ENCODE measurements at places on chromosomes 13 and 19.

DNA sequence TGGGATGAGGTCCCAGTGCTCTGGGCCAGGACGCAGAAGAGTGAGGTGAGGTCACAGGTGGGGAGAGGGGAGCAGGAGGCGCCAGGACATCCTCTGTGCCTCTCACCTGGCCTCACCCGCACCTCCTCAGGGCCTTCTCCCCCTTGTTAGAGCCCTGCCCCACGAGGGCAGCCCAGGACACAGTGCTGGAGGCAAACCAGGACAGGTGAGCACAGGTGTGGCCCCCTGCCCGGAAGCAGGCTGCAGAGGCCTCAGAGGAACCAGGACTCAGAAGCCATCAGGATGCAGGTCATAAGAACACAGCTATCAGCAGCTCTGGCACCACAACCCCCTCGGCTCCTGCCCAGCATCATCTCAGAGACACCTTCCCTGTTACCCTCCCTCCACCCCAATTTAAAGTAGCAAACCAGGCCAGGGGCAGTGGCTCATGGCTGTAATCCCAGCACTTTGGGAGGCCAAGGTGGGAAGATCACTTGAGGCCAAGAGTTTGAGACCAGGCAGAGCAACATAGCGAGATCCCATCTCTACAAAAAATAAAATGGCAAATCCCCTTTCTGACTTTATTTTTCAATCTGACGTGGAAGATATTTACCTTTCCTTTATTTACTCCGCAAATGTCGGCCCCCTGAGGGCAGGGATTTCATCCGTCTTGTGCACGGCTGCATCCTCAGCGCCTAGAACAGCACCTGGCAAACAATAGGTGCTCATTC, at the start of gene CEACAM16:
TSS of gene CEACAM16 (plus strand) at position 660 of the 710 bp plus-strand sequence. CDS start 2,306 bp downstream, outside the sequence.
- no peak for DNase-seq

GRCh38 chr13:43687038-43687437, 99.7 kb downstream of the ENOX1 start:
- DNase-seq = no peak

GRCh38 chr13:114002009-114002544, 28.2 kb upstream of the C13orf46 start:
- DNase-seq = no peak

GRCh38 chr13:48723168-48723567, 69.4 kb downstream of the CYSLTR2 start:
- DNase-seq = no peak

DNA sequence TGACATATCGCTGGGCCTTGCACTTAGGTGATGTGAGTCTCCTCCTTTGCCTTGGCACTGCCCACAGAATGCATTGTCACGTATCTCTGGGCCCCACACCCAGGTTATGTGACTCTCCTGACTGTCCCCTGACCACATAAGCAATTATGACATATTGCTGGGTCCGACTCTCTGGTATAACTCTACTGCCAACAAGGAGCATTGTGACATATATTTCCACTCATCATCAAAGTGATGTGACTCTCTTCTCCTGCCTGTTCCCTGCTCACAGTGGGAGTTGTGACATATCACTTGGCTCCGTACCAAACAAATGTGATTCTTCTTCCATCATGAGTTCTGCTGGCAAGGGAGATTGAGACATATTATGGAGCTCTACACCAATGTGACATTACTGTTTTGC, 15.4 kb upstream of the ZNF681 start:
- DNase-seq = no peak

GRCh38 chr19:47766359-47766620, 12.2 kb upstream of the SELENOW start:
- no peak for DNase-seq

- no peak for DNase-seq
Measured at GRCh38 chr13:75305059-75305458, 176.9 kb downstream of the TBC1D4 start.

GRCh38 chr19:39430675-39431593, 4.8 kb downstream of the RPS16 start:
- peak; percentile 32 for DNase-seq

GRCh38 chr13:36345438-36346221, 564 bp downstream of the SPART start:
- peak; percentile 40 for DNase-seq

- DNase-seq = no peak
Measured at GRCh38 chr19:29810504-29810871, 1.3 kb upstream of the CCNE1 start.

- DNase-seq = no peak
Measured at GRCh38 chr13:100608489-100608888, 19.9 kb upstream of the GGACT start.

DNA sequence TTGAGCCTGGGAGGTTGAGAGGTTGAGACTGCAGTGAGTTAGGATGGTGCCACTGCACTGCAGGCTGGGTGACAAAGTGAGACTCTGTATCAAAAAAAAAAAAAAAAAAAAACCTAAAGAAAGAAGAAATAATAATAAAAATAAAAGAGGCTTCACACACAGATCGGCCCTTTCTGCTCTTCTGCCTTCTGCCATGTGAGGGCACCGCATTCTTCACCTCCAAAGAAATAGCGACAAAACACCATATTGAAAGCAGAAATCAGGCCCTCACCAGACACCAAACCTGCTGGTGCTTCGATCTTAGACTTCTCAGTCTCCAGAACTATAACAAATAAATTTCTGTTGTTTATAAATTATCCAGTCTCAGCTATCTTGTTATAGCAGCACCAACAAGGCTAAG, 3.0 kb downstream of the ZNF649 start:
- DNase-seq = no peak

DNA sequence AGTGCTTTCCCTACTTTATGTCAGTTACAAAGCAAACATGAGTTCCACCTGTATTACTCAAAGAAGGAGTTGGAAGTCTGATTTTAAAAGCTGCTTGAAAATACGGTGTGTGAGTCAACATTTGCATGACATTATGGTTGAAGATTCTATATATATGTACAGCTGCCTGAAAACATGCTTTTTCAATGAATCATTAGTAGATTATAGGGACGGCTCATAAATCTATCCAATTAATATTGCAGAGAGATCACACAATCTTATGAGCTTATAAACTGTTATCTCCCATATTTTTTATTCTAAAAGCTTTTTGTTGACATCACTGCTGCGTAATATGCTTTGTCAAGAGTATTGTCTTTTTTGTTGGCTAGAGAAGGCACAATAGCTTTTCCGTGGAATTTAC, 873.8 kb downstream of the SLITRK6 start:
- no peak for DNase-seq

- DNase-seq = no peak
Measured at GRCh38 chr19:5627395-5627904, 4.6 kb downstream of the SAFB start.

DNA sequence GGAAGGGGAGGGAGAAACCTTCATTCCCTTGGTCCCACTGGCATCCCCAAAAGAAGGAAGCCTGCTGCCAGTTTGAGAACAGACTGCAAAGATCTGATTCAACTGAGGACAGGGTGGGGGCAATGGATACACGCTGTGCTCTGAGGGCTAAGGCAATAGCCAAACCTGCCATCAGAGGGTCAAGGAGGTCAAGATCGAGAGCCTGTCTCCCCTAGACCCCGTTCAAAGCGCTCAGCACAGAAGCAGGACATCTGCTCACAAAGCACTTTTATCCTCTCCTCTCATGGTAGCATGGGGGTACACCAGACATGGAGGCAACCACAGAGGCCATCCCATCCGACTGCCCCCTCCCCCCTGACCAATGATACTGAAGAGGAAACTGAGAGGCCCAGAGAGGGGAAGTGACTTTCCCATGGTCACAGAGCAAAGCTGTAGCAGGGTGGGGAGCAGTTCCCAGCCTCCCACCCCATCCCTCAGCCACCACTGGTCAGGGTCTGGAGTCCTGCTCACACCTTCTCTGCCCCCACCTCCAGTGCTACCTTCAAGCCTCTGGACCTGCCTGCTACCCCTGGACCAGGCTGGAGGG, 11.1 kb downstream of the POU2F2 start:
- no peak for DNase-seq

DNA sequence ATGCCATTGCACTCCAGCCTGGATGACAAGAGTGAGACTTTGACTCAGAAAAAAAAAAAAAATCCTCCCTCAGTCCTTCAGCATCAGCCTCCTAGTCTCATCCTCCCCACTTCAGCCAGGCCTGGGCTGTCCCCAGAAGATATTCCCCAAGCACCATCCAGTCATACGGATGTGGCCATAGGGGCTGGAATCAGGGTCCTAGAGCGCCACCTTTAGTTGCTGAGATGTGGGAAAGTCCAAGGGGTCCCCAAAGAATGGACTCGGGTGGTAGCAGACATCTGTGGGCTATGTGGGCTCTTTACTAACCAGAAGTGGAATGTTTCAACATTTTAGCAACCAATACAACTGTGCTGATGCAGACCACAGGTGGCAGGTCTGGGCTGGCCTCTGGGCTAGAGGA, 3.1 kb upstream of the TYROBP start:
- DNase-seq = no peak

All from thoracic aorta (tissue), 2 donors.